Dermis blood vessel endothelial cell (primary cell): ENCODE measurements at places on chromosomes 4 and X. TPM values are rescaled to one million over a fixed set of nuclear protein-coding genes. Genes with fewer than 3 reads are reported as not detected.

S100G gene
- not detected in 2 replicates for total RNA-seq

F8A3 gene
- total RNA-seq, result 1.7 and 2.7 TPM in 2 replicates

GPR119 gene
- total RNA-seq, result not detected in 2 replicates

HS6ST2 gene
- under 0.01 and 0.19 TPM in 2 replicates for total RNA-seq

EDA gene
- 1.3 and 3.1 TPM in 2 replicates for total RNA-seq
